ENCODE measurements at places on chromosomes 4 and X.

GRCh38 chrX:85836868-85837267 is 210.5 kb downstream of the CHM start:
- no peak for DNase-seq

- DNase-seq, result no peak
These were observed 40.0 kb downstream of the PCDH10 start for GRCh38 chr4:133189147-133189517.

DNA sequence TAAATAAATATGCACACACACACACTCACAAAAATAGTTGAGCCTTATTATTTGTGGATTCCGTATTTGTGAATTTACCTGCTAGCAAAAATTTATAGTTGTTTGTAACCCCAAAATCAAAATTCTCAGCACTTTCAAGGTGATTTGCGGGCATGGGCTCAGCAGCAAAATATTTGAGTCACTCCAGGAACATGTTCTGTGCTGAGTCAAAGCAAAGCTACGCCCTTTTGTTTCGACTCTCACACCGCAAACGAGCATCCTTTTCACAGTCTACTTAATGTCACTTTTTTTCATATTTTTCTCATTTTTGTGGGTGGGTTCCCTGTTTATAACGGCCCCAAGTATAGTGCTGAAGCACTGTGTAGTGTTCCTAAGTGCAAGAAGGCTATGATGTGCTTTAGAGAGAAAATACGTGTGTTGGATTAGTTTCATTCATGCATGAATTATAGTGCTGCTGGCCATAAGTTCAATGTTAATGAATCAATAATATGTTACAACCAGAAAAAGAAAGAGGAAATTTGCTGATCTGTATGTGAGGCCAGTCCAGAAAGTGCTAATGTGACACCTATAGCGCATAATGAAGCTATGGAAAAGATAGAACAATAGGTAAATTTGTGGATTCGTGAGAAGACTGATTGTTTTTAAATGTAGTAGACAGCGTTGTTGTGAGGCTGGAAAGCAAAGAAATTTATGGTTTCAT is 723.2 kb upstream of the AGA start:
- DNase-seq, result no peak

DNA sequence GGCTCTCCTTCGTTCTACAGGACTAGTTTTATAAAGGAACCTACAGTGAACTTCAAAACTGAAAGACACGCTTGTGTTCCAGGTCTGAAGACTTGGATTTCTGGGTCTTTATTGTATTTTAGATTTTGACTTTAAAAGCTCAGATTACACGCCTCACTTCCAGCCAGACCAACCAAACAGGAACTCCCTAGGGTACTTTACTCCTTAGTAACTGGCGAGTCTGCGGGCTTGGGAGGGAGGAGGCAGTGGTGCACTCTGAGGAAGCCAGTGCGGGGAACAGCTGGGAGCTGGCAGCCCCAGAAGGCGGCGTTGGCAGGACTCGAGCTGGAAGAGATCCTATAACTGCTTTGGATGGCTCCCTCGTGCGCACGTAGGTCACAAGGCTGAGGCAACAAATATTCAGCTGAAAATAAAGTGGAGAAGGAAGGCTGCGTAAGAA is 391 bp upstream of the PHKA1 start:
- DNase-seq, result no peak

- DNase-seq, result no peak
These were observed 111.8 kb downstream of the EFNB1 start for GRCh38 chrX:68940601-68941000.

DNA sequence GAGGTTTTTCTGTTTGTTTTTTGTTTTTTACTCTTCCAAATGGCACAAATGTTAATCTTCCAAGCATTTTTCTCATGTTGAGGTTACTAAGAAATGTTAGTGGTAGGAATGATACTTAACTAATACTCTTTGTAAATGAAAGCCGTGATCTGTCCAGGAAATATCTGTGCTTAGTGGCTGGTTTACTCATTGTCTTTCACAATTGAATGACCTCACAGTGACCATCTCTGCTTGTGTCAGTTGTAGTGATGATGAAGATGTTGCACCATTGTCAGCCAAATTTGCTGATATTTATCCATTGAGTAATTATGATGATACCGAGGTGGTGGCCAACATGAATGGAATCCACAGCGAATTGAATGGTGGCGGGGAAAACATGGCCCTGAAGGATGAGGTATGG is 93.5 kb downstream of the TNIP2 start:
- no peak for DNase-seq

DNA sequence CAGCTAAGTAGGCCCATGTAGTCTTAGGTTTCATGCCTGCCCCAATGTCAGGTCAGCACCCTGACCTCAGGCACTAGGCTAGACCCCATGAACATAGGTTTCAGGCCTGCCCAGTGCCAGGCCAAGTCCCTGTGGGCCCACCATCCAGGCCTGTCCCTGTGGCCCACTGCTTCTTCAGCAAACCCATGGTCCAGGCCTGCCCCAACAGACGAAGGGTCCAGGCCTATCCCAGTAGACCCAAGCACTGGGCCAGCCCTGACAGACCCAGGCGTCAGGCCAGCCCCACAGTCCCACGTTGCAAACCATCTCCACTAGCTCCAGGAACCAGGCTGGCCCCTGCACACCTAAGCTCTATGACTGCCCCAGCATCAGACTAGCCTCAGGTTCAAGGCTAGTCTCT is 92.4 kb downstream of the ENOX2 start:
- DNase-seq, result no peak

DNA sequence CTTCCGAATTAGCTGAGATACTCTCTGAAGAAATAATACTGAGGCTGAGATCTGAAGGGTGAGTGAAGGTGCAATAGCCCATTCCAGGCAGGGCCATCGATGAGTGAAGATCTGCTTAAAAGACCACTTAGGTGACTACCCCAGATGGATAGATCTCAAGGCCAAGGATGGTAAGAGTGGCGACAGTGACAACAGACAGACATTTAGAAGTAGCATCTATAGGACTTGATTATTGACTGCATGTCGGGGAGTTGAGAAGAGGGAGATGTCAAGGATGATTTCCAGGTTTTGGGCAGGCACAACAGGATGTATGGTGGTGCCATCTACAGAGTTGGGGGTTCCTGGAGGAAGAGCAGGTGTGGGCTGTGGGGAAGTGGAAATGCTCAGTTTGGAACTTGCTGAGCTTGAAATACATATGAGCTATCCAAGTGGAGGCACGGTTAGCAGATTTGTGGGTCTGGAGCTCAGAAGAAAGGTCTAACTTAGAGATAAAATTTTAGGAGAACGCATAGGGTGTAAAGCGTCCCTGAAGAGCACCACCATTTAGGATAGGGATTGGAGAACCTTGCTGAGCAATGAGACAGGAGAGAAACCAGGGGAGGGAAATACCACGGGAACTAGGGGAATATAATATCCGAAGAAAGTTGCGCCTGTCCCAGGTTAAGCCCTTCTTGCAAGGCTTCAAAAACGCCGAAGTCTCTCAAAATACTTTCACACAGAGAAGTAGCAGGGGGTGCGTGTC is 688 bp downstream of the UFSP2 start:
- no peak for DNase-seq

DNA sequence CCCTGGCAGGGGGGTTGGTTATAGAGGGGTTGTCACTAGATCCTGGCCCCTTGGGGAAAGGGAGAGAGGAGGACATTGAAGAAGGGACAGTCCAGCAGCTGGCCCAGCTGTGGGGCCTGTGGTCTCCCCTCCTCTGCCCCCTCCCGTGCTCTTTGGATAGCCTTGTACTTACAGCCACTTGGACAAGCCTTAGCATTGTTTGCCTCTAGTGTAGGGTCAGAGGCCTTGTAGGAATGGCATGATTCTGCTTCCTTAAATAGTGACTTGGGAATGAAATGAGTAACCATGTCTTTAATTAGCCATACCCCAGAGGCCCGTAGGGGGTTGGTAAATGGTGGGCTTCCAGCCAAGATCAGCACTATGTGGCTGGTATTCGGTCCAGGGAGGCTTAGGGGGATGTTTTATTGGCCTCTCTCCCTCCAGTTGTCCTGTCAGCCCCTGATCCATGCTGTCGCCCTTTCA is 230.6 kb downstream of the PTTG2 start:
- DNase-seq, result no peak

DNA sequence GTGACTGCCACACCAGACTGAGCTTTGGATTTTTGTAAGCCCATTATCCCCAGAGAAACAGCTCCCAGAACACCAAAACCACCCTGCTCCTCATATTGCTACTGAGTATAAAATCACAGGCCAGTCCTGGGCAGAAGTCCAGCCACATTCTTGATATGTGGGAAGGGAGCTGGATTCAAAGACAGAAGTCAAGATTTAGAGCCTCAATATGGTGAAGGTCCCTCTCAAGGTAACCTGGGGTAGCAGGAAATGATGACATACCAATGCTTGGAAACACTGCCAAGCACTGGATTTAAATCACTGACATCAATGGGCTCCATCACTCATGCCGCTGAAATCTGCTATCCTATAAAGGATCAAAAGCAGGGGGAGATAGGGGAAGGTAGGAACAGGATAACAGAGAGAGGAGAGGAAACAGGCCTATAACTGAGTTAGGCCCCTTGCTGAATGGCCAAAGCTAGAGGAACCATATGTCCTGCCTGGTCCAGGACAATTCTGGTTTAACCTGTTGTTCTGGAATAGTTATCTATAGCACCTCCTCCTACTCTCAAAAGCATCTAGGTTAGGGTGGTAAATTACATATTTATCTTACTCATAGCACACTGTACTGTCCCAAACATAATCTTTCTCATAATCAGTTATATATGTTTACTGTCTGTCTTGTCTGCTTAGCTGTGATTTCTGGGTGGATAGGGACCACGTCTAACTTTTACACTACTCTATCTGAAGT is 83.7 kb upstream of the NHS start:
- DNase-seq, result no peak
